ENCODE measurements at places on chromosomes 4 and X.

DNA sequence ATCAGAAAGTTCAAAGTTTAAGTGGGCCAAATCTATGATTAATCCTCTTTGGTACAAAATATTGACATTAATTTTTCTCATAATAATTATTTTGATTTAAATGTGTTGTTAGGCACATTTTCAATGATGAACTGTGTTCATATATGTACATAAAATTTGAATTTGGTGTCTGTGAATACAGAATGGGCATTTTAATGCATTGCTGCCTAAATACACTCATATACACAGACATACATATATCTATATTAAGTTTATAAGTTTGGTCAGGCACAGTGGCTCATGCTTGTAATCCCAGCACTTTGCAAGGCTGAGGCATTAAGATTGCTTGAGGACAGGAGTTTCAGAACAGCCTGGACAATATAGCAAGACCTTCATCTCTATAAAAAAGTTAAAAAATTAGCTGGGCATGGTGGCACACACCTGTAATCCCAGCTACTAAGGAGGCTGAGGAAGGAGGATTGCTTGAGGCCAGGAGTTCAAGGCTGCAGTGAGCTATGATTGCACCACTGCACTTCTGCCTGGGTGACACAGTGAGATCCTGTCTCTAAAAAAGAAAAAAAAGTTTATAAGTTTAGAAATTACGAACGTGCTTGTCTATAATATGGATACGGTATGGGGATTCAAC lies 12.3 kb upstream of the BMP2K start:
- DNase-seq = no peak

DNA sequence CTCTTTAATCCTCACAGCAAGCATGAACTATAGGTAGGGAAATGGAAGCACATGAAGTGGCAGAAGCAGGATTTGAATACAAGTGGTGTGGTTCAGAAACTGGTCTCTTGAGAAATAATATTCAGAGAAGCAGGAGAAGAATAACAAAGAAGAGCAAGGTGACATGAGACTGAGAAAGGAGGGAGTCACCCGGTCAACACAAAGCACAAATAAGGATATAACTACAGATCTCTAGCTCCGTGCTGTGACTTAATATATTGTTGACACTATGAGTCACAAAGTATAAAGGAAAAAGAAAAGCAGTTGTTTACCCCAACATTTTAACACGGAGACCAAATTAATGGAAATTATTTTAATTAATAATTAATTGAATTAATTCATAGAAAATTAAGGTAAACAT lies 204.5 kb downstream of the CPE start:
- no peak for DNase-seq

DNA sequence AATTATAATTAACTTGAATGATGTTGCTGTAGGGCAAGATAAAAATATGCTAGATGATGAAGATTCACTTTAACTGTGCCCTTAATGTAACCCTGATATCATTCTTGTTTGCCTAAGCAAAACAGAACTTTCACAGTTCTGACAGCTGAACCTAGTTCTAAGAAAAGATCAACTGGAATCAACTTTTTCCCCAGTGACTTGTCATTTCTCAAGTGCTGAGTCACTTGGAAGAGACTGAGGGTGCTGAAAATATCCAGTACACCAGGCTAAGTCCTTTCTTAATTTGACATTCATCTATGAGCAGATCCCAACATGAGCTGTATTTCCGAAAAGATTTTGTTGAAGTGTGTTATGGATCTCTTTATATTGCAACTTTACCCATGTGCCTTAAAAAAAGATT lies 140.4 kb downstream of the MID1IP1 start:
- DNase-seq = no peak

DNA sequence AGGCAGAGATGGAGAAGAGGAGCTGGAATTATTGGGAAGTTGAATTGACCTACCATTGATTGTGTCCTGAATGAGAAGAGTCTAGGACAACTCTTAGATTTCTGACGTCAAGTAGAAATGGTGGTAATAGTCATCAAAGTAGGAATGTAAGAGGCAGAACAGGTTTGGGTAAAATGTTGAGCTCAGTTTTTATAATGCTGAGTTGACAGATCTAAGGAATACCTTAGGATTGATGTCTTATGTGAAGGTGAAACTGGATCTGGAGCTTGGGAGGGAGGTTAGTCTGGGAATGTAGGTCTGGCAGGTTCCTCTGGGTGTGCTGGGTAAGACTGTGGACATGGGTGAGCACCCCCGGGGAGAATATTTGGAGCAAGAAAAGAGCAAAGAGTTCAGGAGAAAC lies 31.9 kb downstream of the JADE1 start:
- DNase-seq = no peak

GRCh38 chr4:40648131-40648530 lies 18.5 kb upstream of the RBM47 start:
- no peak for DNase-seq

GRCh38 chrX:3678328-3678727 lies 35.1 kb downstream of the PRKX start:
- no peak for DNase-seq

- DNase-seq = no peak
Observed at GRCh38 chrX:72296991-72297390, 8.7 kb downstream of the CITED1 start.

GRCh38 chrX:23332101-23332887 lies 2.4 kb upstream of the PTCHD1 start:
- DNase-seq = no peak
